ENCODE measurements at places on chromosomes 3 and 15. TPM values are rescaled to one million over a fixed set of nuclear protein-coding genes. Genes with fewer than 3 reads are reported as not detected.

The GPR15 gene
- polyA plus RNA-seq, result not detected

DNA sequence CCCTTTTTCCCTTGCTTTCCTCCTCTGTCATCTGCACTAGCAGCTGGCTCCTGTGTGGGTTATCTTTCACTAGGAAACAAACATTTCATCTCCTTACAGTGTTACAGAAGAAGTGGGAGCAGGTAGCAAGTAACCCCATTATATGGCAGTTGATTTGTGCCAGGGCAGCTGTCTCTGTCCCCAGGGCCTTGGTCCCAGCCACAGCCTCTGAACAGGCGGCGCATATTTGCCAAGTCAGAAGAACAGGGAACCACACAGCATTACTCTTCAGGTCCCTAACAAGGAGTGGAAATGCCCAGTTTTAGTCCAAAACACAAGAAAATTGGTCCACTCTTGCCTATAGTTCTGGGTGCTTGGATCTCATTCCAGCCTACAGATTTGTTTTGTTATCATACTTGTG is 80.7 kb upstream of the PXYLP1 start:
- DNase-seq, result no peak

DNA sequence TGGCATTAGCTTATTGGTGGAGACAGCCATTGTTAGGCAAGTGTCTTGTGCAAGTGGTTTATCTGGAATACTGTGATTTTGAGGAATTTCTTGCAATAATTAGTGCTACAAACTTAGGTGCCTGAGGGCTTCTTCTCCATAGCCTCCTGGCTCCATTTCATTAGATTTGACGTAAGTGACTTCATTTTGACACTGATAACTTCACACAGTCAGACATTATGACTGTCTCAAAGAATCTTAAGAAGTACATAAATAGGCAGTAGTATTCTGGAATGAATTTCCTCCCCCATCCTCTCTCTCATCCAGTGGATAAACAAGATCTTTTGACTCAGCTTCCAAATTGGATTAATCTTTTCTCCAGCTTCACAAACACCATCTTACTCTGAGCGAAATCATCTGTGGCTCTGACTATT is 19.0 kb downstream of the ARL14 start:
- no peak for DNase-seq

DNA sequence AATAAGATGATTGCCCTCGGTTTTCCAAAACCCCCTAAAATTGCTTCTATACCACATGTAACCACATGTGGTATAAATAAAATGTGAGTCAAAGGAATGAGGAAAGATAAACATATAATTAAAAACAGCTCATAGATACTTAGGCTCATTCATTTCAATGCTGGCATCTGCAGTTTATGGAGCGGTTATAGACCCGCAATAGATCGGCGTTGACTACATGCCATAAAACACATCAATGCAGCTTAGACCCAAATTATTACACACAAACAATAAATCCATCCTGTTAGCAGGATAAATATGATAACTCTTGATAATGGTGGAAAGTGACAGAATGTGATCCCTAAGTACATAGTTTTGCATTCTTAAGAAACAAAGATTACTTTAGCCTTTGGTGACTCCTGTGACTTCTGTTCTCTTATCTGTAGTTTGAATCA is 143.7 kb downstream of the NR2F2 start:
- no peak for DNase-seq

The LXN gene
- 32.8 TPM for polyA plus RNA-seq

- DNase-seq, result no peak
Observed at GRCh38 chr3:105647047-105647446, 221.8 kb downstream of the CBLB start.

DNA sequence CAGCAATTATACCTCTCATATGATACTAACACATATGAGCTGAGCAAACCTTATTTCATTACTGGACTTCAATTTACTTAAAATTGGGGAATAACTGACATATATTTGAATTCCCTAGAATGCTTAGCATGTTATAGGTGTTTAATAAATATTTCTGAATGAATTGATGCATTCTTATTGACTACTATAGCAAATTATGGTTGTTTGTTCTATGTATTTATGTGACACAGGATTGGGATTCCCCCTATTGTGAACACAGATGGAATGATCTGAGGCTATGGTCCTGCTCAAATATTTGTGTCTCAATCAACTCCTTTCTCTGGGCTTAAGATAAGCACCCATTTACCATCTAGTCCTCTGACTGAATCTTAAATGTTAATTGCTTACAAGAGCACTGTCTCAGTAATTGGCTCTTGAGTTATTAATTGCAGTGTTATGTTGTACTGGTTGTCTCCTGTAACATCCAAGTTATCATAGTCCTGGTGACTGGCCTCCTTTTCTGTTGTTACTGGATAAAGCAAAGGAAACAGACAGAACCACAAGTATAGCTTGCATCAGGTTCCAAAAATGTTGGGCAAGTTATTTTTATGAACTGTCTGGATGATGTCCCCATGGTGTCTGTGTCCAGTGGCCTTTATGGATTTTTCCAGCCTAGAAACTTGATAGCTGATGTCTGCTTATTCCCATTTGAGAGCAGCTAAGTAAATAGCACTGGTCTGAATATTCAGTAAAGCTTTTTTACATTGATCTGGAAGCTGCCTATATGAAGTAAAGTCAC is 2.3 kb upstream of the UACA start:
- DNase-seq, result no peak

The PPIP5K1 gene
- 11.4 TPM for polyA plus RNA-seq

GRCh38 chr3:66416556-66417304 is 84.1 kb downstream of the LRIG1 start:
- DNase-seq, result no peak

The GATA2 gene
- polyA plus RNA-seq, result 58.4 TPM

DNA sequence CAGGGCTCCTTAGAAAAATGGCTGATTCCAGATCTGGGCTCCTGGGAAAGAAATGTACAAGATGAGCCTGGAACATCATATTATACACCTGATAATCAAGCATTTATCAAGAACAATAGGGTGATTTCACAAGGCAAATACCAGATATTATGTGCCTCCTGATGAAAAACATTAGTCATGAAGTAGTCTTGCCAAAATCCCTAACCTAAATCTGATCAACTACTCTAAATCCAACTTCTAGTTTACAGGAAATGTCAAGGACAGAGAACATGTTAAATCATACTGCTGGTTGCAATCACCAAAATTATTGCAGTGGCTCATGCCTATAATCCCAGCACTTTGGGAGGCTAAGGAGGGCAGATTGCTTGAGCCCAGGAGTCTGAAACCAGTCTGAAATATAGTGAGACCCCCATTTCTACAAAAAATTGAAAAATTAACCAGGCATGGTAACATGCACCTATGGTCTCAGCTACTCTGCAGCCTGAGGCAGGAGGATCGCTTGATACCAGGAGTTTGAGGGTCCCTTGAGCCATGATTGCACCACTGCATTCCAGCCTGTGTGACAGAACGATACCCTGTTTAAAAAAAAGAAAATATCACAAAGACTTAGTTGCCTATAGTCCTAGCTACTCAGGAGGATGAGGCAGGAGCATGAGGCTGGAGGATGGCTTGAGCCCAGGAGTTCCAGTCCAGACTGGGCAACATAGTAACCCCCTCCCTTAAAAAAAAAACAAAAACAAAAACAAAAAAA is 34.9 kb upstream of the ATP13A3 start:
- no peak for DNase-seq

The FGD5 gene
- polyA plus RNA-seq, result 37.3 TPM

The SAXO2 gene
- polyA plus RNA-seq, result 6.7 TPM

The BCHE gene
- polyA plus RNA-seq, result 17.7 TPM

DNA sequence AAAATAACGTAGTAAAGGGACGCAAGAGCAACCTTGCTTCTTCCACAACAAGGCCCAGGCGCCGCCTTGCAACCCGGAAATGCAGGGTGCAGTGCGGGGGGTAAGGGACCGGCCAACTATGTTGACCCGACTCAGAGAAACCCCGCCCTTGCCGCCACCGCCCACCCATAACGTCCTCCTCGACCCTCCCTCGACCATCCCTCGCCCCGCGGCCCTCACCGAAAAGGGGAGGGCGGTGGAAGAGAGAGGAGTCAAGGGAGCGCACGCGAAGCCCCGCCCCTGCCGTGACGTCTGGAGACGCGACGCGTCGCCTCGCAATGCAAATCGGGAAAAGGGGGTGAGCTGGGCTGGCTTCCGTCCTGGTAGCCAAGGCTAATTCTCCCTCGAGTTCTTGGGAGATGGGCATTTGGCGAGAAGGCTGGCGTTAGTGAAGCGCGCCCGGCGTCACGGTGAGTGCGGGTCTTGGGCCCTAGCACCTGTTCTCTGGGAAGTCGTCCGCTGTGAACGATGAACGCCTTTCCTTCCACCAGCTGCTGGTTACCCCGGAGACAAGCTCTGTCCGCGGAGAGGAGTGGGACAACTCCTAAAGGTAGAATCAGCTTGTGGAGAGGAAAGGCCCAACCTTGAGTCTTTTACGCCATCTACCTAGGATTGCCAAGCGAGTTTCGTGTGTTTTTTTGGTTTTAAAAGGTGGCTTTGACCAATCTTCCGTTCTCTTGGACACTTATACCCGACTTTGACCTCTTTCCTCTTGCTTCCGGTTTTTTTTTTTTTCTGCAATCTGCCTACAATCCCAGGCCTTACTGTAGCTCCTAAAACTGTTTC is at the start of gene USP8:
Gene USP8, plus strand, starts transcription at position 340 of the 825 bp plus-strand sequence. CDS start 14,669 bp downstream, outside the sequence.
- peak; percentile 95 for DNase-seq

- no peak for DNase-seq
Observed at GRCh38 chr3:32285891-32286290, 47.4 kb downstream of the CMTM8 start.

The ROPN1 gene
- polyA plus RNA-seq, result not detected

The VILL gene
- 16.3 TPM for polyA plus RNA-seq

DNA sequence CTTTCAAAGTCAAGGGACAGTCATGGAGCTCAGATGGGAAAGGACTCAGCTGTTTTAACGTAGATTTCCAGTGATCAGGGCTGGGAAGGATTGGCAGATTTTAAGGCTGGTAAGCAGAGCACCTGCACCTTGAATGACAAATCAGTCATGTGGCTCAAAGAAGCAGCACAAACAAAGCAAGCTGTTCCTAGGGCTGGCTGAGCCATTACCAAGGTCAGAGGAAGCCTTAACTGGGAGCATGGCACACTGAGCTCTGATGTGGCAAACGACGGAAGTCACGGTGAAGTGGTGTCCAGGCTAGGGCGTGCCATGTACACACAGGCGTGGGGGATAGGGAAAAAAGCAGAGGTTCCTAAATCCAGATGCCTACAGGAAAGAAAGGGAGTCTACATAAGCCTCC is 84.6 kb upstream of the PFN2 start:
- DNase-seq, result no peak

GRCh38 chr3:4820296-4821121 is 158.7 kb upstream of the BHLHE40 start:
- no peak for DNase-seq

The SYNM gene
- 3.1 TPM for polyA plus RNA-seq

- DNase-seq, result no peak
Observed at GRCh38 chr3:4575381-4575780, 82.2 kb downstream of the ITPR1 start.

DNA sequence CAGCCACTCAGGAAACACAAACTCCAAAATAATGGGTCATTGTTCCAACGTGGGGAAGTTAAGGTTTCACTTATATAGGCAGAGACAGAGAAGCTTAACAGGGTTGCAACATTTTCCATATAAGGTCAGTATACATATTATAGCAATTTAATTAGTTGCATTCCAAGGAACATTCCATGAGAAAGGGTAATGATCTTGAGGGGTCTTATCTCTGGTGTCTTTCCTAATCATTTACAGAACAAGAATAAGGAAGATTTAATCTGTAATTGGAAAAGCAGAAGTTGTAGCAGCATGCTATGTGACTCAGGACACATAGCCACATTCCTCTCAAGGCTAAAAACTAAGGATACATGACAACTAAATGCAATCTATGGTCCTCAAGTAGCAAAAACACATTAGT is 4.9 kb downstream of the MNS1 start:
- DNase-seq, result no peak

DNA sequence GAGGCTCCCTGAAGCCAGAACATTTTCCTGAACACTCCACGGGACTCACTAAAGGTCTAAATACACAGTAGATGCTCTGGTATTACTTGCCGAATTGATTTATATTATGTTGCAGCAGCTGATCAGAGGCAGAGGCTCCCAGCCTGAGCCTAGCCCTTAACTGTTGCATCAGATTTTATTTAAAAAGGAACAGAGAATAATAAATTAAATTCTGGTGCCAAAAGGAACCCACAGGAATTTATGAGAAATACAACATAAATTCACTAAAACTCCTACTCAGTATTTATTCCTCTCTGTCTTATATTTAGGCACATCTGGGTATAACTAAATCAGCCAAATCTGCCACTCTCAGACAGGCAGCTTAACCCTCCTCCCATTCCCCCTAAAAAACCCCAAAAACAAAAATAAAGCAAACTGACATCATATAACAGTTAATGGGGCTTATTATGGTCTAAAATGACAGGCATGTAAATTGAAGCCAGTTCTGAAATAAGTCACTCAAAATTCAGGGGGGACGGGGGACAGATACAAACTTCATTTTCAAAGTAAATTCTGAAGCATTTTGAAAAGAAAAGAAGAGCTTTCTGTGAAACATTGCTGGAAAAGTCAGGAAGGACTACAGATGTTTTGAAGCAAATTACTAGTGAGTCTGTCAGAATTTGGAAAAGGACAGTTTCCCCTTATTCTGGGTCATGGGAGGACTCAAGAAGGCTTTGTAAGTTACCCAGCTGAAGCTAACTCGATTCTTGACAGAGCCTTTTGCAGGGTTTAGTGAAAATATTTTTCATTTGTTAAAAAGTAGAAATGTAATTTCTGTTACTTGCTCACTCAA is 53.8 kb upstream of the CORO2B start:
- DNase-seq, result no peak

The EPHA6 gene
- 0.37 TPM for polyA plus RNA-seq

GRCh38 chr3:119808843-119809242 is 26.9 kb downstream of the NR1I2 start:
- DNase-seq, result no peak

The BSN gene
- 0.82 TPM for polyA plus RNA-seq

DNA sequence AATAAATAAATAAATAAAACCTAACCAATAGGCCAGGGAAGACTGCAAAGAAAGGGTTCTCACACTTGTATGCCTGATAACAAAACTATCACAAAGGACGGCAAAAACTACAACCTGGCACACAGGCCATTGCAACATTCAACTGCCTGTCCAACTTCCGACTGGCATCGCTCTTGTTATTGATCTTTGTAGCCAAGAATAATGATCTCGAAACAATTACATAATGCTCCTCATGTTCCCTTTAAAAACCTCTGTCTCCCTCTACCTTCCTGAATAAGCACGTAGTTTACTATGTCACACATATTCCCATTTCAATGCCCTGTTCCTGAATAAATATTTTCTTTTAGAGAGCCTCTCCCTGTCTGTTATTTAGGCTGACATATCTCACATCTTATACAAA is 74.3 kb downstream of the B3GNT5 start:
- DNase-seq, result no peak

DNA sequence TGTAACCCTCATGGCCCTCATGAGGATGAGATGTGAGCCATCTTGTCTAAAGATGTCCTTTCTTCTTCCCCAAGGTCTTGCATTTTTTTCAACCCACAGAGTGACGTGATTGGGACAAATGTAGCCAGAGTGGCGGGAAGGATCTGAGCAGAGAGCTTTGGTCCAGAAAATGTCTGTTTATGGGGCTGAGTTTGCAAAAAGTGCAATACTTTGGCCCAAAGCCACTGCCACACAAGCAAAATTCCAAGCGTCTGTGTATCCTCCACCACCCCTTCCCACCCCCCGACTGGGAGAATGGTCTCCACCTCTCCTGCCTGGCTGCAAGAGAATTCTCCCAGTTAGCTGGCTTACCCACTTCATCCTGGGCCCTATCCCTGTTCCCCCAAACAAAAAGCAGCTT is 246.9 kb upstream of the LRIG1 start:
- no peak for DNase-seq

Data from left renal pelvis (tissue), 4 donors.